Stimulated activated CD4-positive, alpha-beta T cell treated with anti-CD3 and anti-CD28 coated beads, TNF-alpha, amount 100 ng/mL, for 1 hour (primary cell): ENCODE measurements at places on chromosomes 1 and 21.

- no peak for DNase-seq
Observed at GRCh38 chr1:5576011-5576672, 416.1 kb downstream of the NPHP4 start.

- no peak for DNase-seq
Observed at GRCh38 chr1:41515131-41515678, 30.7 kb upstream of the EDN2 start.

GRCh38 chr1:204923201-204923600 is 52.5 kb downstream of the NFASC start:
- DNase-seq, result no peak

GRCh38 chr21:24938573-24938972 is 668.7 kb downstream of the MRPL39 start:
- no peak for DNase-seq

DNA sequence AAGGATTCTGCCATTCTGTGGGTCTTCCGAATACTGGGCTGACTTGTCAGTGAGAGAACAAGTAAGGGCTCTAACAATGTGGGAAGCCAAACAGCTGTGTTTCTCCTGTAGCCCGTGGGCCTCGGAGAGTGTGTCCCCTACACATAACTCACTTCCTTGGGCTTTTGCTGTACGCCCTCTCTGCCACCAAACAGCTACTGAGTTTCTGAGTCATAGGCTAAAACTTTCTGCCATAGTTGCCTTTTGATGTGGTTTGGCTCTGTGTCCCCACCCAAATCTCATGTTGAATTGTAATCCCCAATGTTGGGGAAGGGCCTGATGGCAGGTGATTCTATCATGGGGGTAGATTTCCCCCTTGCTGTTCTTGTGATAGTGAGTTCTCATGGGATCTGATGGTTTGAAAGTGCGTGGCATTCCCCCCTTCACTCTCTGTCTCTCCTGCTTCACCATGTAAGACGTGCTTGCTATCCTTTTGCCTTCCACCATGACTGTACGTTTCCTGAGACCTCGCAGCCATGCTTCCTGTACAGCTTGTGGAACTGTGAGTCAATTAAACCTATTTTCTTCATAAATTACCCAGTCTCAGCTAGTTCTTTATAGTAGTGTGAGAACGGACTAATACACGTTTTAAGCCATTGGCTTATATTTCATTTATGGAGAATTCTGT is 194.8 kb upstream of the HMCN1 start:
- no peak for DNase-seq

DNA sequence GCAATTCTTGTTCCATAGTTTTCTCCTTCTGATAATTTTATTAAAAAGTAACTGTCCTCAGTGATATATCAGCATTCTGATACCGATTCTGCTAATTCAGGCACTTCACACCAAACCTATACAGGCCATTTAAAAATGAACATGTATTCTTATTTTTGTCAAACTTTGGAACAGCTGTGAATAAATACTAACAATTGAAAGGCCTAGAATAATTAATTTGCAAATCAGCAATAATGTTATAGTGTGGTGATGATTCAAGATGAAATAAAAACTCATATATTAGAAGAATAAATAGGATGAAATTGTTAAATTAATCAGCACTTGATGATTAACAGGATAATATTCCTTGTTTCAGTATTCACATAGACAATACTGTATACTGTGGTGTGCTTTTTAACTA is 9.9 kb downstream of the CDKN2C start:
- no peak for DNase-seq

DNA sequence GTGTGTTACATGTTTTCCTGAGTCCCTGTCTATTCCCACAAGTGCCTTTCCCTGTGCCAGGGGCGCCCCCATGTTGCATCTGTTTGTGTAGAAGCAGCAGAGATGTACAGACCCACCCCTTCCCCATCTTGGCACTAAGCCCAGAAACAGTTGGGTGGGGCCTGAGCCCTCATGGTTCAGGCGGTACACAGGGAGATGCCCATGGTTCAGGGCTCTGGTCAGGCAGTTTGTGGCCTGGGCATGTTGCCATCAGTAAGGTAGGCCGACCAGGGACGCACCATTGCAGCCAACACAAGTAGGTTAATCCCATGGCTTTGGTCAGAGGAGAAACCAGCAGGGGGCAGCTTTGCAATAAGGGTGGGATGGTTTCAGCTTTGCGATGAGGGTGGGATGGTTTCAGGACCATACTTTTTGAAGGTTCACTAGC is 914 bp upstream of the ADGRB2 start:
- no peak for DNase-seq

- DNase-seq, result peak; percentile 9
Observed at GRCh38 chr1:47230692-47231300, 1.2 kb downstream of the TAL1 start.

DNA sequence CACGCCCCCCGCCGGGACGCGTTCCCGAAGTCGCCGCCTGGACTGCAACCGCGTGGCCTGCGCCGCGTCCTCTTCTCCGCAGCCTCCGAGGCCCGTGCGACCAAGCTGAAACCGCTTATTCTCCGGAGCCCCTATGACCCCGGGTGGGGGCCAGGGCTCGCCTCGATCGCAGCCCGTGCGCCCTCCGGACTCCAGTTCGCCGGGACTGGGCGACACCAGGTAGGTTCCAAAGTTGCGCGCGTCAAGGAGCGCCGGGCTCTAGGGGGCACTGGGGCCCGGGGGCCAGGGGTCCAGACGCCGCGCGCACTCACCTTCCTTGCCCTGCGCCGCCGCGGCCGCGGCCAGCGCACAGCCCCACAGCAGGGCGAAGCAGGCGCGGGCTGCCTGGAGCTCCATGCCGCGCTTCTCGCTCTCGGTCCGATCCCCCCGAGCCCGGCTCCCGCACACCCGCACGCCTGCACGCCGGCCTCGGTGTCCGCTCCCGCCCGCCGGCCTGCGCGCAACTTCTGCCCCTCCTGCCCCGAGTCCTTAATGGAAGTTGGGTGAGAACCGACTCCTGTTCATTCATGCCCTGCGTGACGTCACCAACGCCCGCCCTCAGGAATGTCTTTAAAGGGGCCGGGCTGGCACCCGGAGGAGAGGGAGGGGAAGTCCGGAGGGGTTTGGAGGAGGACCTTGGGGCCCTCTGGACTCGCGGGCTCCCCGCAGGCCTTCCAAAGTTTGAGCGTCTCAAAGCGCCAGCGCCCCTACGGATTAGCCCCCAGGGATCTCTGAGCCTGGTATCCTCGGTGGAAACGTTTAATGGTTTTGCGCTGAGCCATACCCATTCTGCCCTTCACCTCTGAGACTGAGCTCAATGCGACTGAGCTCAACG is at the start of gene EPHA2:
Gene EPHA2, minus strand, starts transcription at position 533 of the 874 bp plus-strand sequence. Its CDS starts 137 bp downstream, at position 396.
- DNase-seq, result no peak

GRCh38 chr1:7845761-7846160 is 7.1 kb downstream of the UTS2 start:
- no peak for DNase-seq

DNA sequence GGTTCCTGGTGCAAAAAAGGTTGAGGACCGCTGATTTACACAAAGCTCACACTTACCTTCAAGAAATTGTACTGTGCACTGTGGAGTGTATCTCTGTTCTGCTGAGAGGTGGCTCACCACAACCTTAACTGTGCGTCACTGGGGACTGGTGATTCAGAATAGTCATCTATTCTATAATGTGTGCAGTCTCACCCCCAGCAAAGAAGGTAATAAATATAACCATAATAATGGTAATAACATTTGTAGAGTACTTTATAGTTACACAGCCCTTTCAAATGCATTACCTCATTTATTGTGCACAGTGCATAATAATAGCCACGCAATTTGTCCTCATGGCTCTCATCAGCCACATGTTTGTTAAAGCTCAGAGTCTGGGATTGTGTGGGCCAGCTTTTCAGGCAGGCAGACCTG is 59.4 kb upstream of the DUSP10 start:
- DNase-seq, result no peak

DNA sequence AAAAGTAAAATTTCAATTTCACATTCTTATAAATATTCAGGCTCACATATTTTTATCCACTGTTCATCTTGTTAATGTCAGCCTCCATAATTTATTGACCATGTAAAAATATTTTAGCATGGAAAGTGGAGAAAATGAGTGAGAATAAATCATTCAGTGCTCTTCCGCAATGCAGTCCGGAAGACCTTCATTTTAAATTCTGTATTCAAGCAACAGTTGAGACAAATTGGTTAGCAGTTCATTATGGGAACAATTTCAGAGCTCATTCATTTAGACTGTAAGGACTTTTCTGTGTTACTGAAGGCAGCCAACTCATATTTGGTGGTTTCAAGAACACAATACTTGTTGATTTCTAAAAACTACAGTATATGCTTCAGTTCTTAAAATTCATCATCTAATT is 97.8 kb downstream of the TYW3 start:
- DNase-seq, result no peak

- no peak for DNase-seq
Observed at GRCh38 chr1:78687315-78687714, 37.7 kb downstream of the IFI44 start.

DNA sequence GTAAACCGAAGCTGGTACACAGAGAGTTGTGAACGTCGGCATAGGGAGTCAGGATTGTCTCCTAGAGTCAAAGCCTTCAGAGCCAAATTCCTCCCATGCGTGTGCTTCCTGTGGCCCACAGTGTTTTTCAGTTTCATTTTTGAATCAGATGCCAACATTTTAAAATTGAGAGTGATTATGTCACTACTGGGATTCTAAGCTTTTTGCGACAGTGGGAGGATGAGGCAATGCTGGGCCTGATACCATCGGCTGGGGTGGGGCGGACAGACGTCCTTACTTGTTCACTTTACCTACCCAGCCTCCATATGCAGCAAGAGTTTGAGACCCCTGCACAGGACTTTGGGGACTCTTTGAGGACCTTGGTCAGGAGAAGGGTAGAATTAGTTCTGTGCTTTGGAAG is 1.3 kb upstream of the KLHDC7A start:
- DNase-seq, result no peak

DNA sequence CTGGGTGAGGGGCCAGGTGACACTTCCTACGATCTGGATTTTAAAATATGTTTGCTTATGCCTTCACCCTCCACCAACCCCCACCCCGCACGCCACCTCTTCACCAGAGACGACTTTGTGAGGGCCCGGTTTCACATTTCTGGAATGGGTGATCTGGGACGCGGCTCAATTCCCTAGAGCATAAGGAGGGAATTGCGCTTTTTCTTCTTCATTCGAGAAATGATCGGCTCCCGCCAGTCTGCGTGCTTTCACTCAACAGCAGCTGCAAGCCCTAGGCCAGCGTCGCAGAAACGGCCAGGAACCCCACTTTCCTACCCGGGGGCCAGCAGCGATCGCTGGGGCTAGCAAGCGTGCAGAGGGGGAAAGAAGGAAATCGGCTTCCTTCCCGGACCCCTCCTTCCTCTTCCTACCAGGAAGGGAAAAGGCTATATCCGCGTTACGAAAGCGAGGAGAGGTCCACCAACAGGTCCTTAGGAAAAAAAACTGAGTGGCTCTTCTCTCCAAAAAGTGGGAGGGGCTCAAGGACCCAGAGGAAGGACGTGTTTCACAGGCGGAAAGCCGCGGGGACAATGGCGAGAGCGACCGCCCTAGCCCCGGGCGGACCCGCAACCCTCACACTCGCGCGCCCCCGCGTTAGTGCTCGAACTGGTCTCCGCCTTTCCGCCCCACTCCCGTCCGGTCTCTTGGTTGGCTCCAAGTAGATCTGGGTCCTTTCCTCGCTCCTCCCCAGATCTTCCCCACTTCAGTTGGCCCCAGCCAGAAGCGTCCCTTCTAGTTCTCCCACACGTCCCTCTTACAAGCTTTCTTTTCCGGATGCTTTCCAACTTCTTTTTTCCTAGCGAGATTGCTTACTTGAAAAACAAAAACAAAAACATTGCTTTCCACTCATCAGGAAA is 1.1 kb upstream of the ADAMTS1 start:
- DNase-seq, result no peak
